Aorta (tissue), 5 donors: ENCODE measurements at places on chromosomes 2 and 18. TPM values are rescaled to one million over a fixed set of nuclear protein-coding genes. Genes with fewer than 3 reads are reported as not detected.
A peak's percentile ranks its signal among the peaks of the same experiment; 100 is the strongest.

NCK2 gene
- total RNA-seq, result 44.6 TPM

PID1 gene
- 88.6 TPM for total RNA-seq

DNA sequence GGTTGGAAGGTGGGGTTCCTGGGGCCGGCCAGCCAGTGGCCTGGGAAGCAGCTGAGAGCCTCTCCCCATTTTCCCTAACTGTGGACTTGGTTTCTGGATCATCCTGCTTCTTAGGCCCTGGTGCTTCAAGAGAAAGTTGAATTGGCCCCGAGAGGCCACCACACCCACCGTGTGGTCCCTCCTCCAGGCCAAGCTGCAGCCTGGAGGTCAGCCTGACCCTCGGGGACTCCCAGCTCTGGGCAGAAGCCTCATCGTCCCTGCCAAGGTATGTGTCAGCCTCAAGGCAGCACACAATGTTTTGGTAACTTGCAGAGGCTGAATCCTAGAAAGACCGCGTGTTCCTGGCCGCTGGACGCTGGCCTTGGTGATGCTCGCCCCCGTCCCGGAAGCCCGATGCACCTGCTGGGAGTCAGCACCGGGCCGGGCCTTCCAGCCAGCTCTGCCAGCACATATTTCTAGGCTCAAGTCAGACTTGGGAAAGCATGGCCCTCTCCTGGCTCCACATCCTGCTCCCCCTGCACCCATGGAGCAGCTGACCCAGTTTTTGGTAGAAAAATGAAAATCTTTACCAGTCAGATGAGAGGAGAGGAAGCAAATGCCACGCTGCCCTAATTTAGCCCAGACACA, 72.6 kb downstream of the ACTR2 start:
- peak overlapping the region; percentile 24 for H3K27ac ChIP-seq
- H3K4me3 ChIP-seq, result no peak overlapping the region
- no peaks in the 10 kb centered on the region for H3K27me3 ChIP-seq
- H3K36me3 ChIP-seq, result no peaks in the 10 kb centered on the region

DNA sequence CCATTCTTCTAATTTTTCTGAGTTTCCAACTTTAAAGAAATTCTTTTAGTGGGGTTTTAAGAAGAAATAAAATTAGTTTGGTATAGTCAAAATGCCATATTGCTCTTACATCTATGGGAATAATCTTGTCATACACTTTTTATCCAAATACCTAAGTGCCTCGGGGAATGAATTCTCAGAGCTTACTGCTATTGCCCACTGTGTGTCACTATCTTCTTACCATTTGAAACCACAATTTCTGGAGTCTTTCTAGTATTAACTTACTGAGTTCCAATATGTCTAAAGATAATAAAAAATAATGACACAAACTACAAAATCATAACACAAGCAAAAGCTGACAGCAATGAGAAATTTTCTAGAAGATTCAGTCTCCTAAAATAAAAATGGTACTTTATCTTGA, 23.7 kb upstream of the DNAH6 start:
- H3K4me1 ChIP-seq, result no peaks in the 10 kb centered on the region
- no peak for DNase-seq
- no peaks in the 10 kb centered on the region for H3K36me3 ChIP-seq
- H3K27me3 ChIP-seq, result no peaks in the 10 kb centered on the region
